ENCODE measurements at places on chromosomes 3 and 15.
A peak's percentile ranks its signal among the peaks of the same experiment; 100 is the strongest.

- no peak for DNase-seq
Observed at GRCh38 chr3:173889596-173889995, 492.1 kb downstream of the NLGN1 start.

DNA sequence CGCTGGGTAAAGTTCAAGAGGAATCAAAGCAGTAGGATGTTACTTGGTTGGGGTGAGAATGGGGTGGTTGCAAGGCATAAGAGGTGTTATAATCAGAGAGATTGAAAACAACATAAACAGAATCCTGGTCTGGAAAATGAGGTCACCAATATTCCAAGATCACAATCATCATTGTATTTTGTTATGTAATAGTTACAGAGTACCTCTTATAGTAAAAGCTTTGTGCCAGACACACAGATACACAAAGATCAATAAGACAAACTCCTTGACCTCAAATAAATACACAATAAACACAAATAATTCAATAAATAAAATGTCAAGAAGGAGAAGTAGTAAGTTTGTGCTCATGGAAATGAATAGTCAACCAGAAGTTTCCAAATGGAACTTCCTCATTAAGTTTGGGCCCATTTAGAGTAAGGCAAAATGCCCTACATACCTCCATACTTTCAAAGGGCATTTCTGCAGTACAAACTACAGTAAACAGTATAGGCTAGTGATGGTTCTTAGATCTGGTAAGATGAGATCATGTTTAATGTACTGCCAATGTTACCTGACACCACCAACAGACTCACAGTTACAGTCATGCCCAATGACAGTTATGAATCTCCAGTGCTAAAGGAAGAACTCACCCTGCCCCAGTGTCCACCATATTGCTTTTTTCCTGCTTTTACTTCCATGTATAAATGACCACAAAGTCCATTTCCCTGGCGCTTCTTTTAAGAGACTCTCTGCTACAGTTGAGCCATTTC is 93.4 kb downstream of the KCNMB2 start:
- DNase-seq = no peak

- DNase-seq = no peak
Observed at GRCh38 chr3:177589911-177590381, 392.7 kb upstream of the TBL1XR1 start.

DNA sequence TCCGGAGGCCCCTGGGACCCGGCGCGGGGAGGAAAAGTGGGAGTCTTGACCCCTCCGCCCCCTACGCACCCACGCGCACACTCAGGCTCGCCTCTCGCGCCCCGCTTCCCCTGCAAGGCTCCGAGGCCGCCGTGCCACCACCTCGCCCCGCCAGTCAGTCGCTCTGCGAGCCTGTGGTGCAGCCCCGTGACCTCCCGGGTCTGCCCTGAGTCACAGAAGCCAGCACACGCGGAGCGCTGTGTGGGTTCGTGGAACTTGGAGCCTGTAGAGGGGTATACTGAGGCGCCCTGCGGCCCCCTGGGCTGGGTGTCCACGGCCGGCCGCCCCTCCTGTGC is 380 bp upstream of the ALS2CL start:
- peak; percentile 27 for DNase-seq

GRCh38 chr3:7790141-7790540 is 711.5 kb upstream of the LMCD1 start:
- no peak for DNase-seq

DNA sequence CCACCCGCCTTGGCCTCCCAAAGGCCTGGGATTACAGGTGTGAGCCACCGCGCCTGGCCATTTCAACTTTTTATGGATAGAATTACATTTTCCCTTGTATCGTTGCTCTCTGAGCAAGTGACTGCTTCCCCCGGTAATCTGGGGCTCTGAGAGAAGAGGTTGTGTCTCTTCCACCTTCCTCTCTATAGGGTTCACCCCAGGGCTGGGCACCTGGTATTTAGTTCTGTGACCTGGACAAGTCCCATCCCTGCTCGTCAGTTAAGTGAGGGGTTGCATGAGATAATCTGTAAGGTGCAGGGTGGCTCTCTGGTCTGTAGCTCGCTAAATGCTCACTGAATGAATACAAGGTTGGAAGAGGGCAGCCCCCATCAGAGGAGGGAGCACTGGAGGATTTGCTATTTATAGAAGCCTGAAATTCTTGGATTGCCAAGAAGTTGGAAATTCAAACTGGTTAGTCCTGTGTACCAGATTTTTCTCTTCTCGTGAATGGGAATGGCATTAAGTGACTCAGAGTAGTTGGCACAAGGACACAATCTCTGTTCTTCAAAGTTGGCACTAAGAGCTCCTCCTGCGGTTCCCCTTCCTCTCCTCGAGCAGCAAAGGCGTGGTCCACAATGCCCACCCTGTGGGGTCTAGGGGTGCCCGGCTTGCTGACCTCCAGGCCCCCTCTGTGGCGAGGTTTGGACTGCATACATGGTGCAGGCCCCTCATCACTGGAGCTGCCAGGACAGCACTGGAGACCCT is 68.1 kb upstream of the DLG1 start:
- DNase-seq = no peak

DNA sequence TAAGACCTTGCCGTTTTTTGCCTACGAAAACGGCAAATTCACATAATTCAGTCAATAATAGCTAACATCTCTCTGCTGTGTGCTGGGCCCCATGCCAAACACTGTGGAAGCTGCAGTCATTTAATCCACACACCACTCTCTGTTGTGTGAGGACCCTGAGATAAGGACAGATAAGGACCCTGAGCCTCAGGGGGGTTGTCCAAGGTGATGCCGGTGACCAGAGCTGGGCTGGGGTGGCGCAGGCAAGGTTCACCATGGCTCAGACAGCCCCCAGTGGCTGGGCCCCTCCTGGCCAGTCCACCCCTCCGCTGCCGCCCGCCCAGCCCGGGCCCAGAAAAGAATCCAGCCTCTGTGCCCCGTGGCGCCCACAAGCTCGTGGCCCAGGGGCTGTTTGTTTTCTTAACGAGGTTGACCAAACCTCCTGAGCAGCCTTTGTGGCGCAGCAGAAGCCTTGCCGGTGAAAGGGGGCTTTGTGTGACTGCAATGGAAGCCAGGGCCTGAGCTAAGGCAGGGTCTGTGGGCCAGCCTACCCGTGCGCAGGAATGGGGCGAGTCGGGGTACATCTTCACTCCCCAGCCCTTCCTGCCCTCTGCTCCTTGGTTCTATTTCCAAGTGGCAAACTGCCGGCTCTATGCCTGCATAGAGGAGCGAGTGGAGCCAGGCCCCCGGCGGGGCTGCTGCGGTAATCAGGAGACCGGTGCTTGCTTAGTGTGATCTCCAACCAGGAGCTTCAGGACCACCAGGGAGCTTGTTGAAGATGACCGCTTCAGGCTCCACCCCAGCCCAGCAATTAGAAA is 4.4 kb upstream of the SNX22 start:
- peak; percentile 34 for DNase-seq

DNA sequence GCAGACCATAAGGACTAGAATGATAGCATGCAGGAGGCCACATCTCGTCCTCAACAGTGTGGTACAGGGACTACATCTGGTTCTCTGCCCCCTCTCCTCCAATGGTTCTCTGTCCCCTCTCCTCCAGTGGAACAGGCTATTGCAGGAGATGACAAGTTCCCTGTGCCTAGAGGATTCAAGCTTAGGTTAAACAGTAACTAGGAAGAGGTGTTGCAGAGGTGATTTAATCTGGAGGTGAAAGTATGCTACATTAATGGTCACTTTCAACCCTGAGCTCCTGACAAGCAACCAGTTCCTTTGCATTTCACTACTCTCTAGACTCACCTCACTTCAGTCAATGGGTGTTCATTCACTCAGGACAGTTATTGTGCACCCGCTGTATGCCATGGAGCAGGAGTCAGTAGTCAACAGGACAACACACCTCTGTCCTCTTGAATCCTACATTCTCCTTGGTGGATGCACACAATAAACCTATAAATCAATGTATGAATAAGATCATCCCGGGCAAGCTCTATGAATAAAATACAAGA is 16.0 kb downstream of the SPATA12 start:
- DNase-seq = no peak

GRCh38 chr15:66581972-66582537 is 16.3 kb upstream of the LCTL start:
- DNase-seq = no peak

- peak; percentile 73 for DNase-seq
Observed at GRCh38 chr15:98671060-98672008, 23.0 kb downstream of the IGF1R start.

- DNase-seq = peak; percentile 70
Observed at GRCh38 chr15:92655178-92655995, at the start of gene FAM174B. Gene FAM174B (minus strand): TSS chr15:92655775.

- DNase-seq = no peak
Observed at GRCh38 chr3:114823061-114823460, 324.0 kb downstream of the ZBTB20 start.

DNA sequence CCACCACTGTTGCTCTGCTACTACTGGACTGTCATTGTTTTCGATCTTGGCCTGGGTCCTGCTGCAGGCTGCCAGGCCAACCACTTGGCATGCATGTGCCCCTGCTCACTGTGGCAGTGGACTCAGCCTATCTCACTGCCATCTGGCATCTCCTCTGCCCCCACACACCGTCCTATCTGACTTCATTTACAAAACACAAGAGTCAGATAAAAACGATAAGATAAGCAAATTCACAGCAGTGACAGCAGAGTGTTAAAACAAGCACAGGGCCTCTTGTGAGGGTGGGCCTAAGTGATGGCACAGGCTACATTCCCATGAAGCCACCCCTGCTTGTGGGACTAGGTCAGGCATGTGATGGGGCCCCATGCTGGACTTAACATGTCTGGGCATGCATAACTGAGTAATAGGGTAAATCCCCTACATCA is 68.1 kb downstream of the CRYGS start:
- no peak for DNase-seq

DNA sequence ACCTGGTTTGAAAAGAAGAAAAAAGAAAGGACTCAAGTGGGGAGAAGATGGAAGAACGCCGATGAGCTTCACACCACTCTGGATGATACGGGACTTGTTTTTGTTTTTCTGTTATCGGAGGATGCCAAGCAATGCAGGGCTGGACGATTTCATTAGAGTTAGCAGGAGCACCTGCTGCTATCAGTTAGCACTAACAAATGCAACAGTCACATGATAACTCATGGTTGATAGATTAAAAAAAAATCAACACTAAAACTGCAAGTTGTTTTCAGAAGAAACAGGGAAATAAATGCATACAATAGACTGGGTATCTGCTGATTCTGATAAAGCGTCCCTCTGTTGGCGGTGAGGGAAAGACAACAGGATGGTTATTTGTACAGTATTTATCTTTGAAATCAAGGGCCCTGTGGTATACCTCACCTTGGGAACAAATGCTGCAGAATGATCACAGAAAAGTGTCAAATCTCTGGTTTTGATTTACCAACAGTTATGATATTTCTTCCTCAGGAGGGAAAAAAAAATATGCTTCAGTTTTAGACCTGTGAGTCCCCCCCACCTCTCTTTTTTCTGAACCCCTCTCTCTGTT is 575.1 kb downstream of the FOXP1 start:
- no peak for DNase-seq

- DNase-seq = no peak
Observed at GRCh38 chr3:29203851-29204250, 77.0 kb upstream of the RBMS3 start.

DNA sequence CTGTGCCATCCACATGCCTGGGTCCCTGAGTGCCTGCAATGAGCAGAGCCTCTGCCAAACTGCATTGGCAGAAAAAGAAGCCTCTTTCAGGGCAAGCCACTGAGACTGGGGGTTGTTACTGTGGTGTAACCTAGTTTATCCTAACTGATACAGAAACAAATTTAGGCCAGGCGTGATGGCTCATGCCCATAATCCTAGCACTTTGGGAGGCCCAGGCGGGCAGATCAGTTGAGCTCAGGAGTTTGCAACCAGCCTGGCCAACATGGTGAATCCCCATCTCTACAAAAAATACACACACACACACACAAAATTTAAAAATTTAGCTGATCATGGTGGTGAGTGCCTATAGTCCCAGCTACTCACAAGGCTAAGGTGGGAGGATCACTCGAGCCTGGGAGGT is 221.6 kb downstream of the TBC1D2B start:
- DNase-seq = no peak

DNA sequence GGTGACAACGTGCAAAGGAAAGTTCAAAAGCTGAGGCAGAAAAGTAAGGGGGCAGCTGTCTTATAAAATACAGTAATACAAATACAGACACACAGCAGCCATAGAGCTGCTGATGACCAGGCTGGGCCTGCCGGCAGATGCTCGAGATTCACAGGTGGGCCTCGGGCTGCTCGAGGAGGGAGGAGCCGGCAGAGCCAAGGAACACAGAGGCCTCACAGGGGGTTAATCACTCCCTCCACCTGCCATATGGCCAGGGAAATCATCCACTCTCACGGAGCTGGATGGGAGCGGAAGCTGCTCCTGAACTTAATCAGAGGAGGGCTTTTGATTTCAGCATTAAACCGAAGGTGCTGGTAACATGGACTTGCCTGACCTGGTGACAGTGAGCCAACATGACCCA is 29.6 kb upstream of the MGLL start:
- DNase-seq = peak; percentile 38

DNA sequence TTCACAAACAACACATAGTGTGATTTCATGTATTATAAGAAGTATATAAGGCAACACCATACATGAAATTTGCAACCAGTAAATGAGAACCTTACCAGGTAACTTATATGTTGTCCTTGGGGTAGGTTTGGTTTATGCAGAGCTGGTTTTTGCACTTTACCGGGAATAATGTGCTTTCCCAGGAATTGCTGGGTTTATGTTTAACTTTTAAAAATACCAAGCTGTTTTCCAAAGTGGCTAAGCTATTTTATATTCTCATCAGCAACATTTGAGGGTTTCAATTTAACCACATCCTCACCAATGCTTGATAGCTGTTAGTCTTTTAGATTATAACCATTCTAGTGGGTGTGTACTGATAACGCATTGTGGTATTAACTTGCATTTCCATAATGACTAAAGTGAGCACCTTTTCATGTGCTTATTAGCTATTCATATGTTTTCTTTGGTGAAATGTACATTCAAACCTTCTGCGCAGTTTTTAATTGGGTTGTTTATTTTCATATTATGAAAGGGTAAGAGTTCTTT is 71.6 kb downstream of the KY start:
- no peak for DNase-seq

DNA sequence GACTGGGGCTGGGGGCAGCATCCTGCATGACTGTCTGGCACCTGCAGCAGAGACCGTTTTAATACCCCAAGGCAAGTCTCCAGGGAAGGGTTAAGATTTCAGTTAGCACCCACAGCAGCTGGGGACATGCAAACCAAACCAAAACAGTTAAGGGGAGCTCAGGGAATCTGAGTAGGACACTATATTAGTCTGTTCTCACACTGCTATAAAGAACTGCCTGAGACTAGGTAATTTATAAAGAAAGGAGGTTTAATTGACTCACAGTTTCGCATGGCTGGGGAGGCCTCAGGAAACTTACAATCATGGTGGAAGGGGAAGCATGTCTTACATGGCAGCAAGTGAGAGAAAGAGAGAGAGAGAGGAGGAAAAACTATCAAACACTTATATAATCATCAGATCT is 25.3 kb downstream of the GALNT15 start:
- no peak for DNase-seq

GRCh38 chr3:149291178-149291577 is 42.3 kb downstream of the TM4SF18 start:
- DNase-seq = no peak

- DNase-seq = no peak
Observed at GRCh38 chr15:94785091-94785490, 553.7 kb downstream of the MCTP2 start.
